ENCODE measurements at places on chromosomes 4 and X. TPM values are rescaled to one million over a fixed set of nuclear protein-coding genes. Genes with fewer than 3 reads are reported as not detected.

DNA sequence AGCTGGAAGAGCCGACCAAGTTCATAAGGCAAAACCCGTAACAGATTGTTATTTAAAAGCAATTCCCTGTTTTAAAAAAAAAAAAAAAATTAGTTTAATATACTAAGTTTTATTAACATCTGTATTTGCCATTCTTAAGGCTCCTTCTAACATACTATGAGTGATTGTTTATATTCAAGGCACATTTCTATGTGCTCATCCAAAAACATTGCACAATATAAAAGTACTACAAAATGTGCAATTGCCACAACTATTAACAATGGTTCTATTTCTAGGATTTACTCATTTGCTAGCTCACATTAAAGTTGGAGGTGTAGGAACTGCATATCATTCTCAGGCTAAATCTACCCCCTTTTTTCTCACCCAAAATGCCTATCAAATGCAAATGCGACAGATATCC lies 46.1 kb downstream of the CNOT6L start:
- no peak overlapping the region for H3K4me3 ChIP-seq
- no peak for DNase-seq
- peaks cover 11% of the 10 kb centered on the region for H3K4me1 ChIP-seq
- H3K36me3 ChIP-seq = peaks cover 54% of the 10 kb centered on the region

- peak overlapping the region; percentile 24 for H3K4me3 ChIP-seq
- no peak for DNase-seq
- no peak overlapping the region for H3K27ac ChIP-seq
- H3K36me3 ChIP-seq = no peaks in the 10 kb centered on the region
- H3K27me3 ChIP-seq = no peaks in the 10 kb centered on the region
Observed at GRCh38 chr4:104424989-104425388, 69.7 kb downstream of the CXXC4 start.

DNA sequence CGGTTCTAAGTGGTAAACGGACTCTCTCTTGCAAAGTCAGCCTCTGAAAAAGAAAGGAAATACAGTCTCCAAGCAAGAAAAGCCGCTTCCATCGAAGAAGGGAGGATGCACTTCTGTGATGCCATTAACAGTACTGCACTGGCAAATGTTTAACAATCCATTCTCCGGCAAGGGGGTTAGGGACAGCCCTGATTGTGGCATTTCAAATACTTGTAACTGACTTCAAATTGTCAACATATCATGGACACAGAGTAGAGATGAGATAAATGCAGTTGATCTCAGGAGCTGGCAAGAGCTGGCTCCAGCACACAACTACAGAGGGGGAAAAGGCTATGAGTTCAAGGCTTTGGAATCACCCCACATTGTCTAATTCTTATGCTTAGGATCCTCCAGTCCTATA lies 146.8 kb downstream of the SLC7A11 start:
- H3K27me3 ChIP-seq = no peaks in the 10 kb centered on the region
- no peak for DNase-seq
- H3K4me3 ChIP-seq = no peak overlapping the region
- no peak overlapping the region for H3K27ac ChIP-seq
- no peaks in the 10 kb centered on the region for H3K4me1 ChIP-seq

- no peak overlapping the region for H3K27ac ChIP-seq
- H3K4me3 ChIP-seq = no peak overlapping the region
- no peaks in the 10 kb centered on the region for H3K27me3 ChIP-seq
- no peaks in the 10 kb centered on the region for H3K36me3 ChIP-seq
Observed at GRCh38 chr4:171067422-171067821, 745.8 kb upstream of the GALNTL6 start.

DNA sequence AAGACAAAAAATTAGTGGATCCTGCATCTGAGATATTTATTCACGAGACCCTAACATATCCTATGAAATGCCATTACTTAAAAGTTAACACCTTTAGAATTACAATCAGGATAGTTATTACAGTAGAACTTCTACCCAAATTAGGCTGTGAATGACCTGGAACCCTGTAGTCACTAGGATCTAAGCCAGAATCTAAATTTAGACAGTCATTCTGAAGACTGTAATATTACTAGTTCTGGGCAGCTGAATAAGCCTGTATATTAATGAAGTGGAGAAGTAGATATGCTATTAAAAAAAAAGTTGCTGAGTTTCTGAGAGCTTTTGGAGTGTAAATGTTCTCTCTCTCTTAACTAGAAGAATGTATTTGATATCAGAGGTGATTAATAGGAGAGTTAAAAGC lies 67.0 kb downstream of the FAM13A start:
- H3K4me1 ChIP-seq = no peaks in the 10 kb centered on the region
- H3K27me3 ChIP-seq = no peaks in the 10 kb centered on the region
- no peak overlapping the region for H3K27ac ChIP-seq
- no peak for DNase-seq
- no peak overlapping the region for H3K4me3 ChIP-seq

- no peaks in the 10 kb centered on the region for H3K36me3 ChIP-seq
- H3K4me3 ChIP-seq = no peak overlapping the region
- no peak for DNase-seq
- H3K4me1 ChIP-seq = no peaks in the 10 kb centered on the region
- H3K27ac ChIP-seq = no peak overlapping the region
- no peaks in the 10 kb centered on the region for H3K27me3 ChIP-seq
Observed at GRCh38 chr4:171266671-171267070, 546.5 kb upstream of the GALNTL6 start.

GRCh38 chr4:27005501-27005900 lies 144.9 kb downstream of the STIM2 start:
- no peaks in the 10 kb centered on the region for H3K27me3 ChIP-seq
- H3K4me1 ChIP-seq = peaks cover 30% of the 10 kb centered on the region
- no peak overlapping the region for H3K4me3 ChIP-seq
- peaks cover 4% of the 10 kb centered on the region for H3K36me3 ChIP-seq
- no peak for DNase-seq
- no peak overlapping the region for H3K27ac ChIP-seq

- no peaks in the 10 kb centered on the region for H3K36me3 ChIP-seq
- no peaks in the 10 kb centered on the region for H3K27me3 ChIP-seq
- no peaks in the 10 kb centered on the region for H3K4me1 ChIP-seq
- H3K4me3 ChIP-seq = peak overlapping the region; percentile 43
- H3K27ac ChIP-seq = peak overlapping the region; percentile 53
Observed at GRCh38 chrX:50643525-50644137, 170.4 kb downstream of the SHROOM4 start.

DNA sequence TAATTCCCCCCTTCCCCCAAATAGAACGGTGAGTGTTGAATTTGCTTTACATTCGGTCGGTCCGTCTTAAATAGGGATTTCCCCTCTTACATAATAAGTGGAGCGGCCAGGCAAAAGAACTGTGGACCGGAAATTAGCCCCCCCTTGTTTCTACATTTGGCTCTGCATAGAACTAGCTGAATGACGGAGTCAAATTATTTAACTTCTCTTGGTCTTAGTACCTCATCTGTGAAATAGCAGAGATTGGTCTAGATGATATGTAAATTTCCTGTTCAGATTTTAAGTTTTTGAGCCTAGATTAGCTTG lies 1.3 kb downstream of the SPATA18 start:
- no peaks in the 10 kb centered on the region for H3K36me3 ChIP-seq
- peak overlapping the region; percentile 29 for H3K27ac ChIP-seq
- H3K4me1 ChIP-seq = peaks cover 12% of the 10 kb centered on the region
- H3K4me3 ChIP-seq = peak overlapping the region; percentile 63
- H3K27me3 ChIP-seq = peaks cover 16% of the 10 kb centered on the region

GRCh38 chr4:7156761-7157488 lies 35.4 kb upstream of the SORCS2 start:
- H3K4me1 ChIP-seq = no peaks in the 10 kb centered on the region
- peaks cover 4% of the 10 kb centered on the region for H3K27me3 ChIP-seq
- H3K36me3 ChIP-seq = no peaks in the 10 kb centered on the region
- H3K27ac ChIP-seq = no peak overlapping the region

- no peaks in the 10 kb centered on the region for H3K36me3 ChIP-seq
- no peak overlapping the region for H3K4me3 ChIP-seq
- no peak overlapping the region for H3K27ac ChIP-seq
- DNase-seq = no peak
- no peaks in the 10 kb centered on the region for H3K27me3 ChIP-seq
Observed at GRCh38 chr4:73718375-73719373, 21.7 kb upstream of the CXCL8 start.

- H3K27ac ChIP-seq = no peak overlapping the region
- H3K27me3 ChIP-seq = no peaks in the 10 kb centered on the region
- H3K36me3 ChIP-seq = no peaks in the 10 kb centered on the region
- H3K4me1 ChIP-seq = no peaks in the 10 kb centered on the region
- DNase-seq = no peak
- H3K4me3 ChIP-seq = no peak overlapping the region
Observed at GRCh38 chrX:4932790-4933189, 1219.3 kb upstream of the PRKX start.

GRCh38 chr4:147840838-147841738 lies 109.2 kb downstream of the ARHGAP10 start:
- DNase-seq = no peak
- no peak overlapping the region for H3K27ac ChIP-seq
- H3K4me1 ChIP-seq = peaks cover 14% of the 10 kb centered on the region
- H3K27me3 ChIP-seq = no peaks in the 10 kb centered on the region

GRCh38 chr4:107858158-107858742 lies 33.5 kb downstream of the SGMS2 start:
- DNase-seq = no peak
- H3K27ac ChIP-seq = no peak overlapping the region
- no peak overlapping the region for H3K4me3 ChIP-seq
- H3K4me1 ChIP-seq = peaks cover 9% of the 10 kb centered on the region

DNA sequence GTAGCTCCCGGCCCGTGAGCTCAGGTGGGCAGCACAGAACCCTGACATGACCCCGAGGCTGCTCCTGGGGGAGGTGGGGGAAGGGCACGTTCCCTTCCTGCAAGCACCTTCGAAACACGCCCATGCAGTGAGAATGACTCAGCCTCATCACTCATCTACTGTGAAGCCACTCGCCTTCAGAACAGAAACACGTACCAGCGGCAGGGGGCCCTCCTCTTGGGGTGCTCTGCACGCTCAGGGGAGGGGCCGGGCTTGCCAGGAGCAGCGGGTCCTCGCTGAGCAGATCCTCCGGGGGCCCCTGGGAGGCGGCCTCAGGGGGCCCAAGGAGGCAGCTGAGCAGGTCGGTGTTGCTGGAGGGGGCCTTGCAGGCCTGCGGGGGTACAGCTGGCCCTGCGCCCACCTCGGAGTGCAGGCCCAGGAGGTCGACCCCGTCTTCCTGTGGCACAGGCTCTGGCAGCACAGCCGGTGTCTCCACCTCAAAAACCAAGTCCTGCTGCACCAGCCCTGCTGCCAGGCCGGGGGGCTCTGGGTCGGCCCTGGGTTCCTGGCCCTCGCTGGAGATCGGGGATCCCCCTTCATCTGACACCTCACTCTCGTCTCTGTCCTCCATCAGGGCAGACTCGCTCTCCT lies 40.9 kb upstream of the CPLX1 start:
- no peaks in the 10 kb centered on the region for H3K4me1 ChIP-seq
- peaks cover 93% of the 10 kb centered on the region for H3K36me3 ChIP-seq
- H3K27ac ChIP-seq = no peak overlapping the region
- no peak for DNase-seq
- H3K27me3 ChIP-seq = no peaks in the 10 kb centered on the region
- H3K4me3 ChIP-seq = no peak overlapping the region

- DNase-seq = no peak
- H3K4me1 ChIP-seq = no peaks in the 10 kb centered on the region
- H3K36me3 ChIP-seq = no peaks in the 10 kb centered on the region
- H3K27ac ChIP-seq = no peak overlapping the region
- H3K4me3 ChIP-seq = no peak overlapping the region
- H3K27me3 ChIP-seq = no peaks in the 10 kb centered on the region
Observed at GRCh38 chr4:19402581-19403065, 849.1 kb upstream of the SLIT2 start.

DNA sequence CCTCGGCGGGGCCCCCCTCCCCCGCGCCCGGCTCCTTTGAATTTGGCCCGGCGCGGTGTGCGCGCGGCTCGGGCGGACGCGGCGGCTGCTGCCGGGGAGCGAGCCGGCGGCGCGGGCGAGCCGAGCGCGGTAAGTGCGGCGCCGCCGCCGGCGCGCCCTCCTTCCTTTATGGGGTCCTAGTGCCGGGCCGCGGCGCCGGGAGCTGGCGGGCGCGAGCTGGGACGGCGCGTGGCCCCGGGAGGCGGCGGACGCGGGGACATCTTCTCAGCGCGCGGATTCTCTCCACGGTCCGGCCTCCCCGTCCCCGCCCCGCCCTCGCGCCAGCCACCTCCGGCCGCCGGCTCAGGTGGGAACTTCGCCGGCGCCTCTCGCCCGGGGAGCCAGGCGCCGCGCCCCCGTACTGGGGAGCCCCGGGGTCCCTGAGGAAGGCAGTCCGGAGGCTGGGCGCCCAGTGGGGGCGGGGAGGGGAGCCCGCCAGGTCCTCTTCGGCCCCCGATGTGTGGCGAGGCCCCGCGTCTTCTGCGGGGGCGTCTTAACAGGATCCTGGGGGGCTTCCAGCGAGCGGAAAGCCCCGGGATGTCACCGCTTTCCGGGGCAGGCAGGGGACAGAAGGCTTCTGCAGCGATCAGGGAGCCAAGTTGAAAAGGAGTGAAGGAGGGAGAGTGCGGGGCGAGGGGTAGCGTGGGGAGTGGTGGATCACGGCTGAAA lies 98.4 kb upstream of the TENM3 start:
- H3K36me3 ChIP-seq = no peaks in the 10 kb centered on the region
- peak overlapping the region; percentile 51 for H3K4me3 ChIP-seq
- peaks cover 76% of the 10 kb centered on the region for H3K27me3 ChIP-seq
- peaks cover 19% of the 10 kb centered on the region for H3K4me1 ChIP-seq
- no peak overlapping the region for H3K27ac ChIP-seq

DNA sequence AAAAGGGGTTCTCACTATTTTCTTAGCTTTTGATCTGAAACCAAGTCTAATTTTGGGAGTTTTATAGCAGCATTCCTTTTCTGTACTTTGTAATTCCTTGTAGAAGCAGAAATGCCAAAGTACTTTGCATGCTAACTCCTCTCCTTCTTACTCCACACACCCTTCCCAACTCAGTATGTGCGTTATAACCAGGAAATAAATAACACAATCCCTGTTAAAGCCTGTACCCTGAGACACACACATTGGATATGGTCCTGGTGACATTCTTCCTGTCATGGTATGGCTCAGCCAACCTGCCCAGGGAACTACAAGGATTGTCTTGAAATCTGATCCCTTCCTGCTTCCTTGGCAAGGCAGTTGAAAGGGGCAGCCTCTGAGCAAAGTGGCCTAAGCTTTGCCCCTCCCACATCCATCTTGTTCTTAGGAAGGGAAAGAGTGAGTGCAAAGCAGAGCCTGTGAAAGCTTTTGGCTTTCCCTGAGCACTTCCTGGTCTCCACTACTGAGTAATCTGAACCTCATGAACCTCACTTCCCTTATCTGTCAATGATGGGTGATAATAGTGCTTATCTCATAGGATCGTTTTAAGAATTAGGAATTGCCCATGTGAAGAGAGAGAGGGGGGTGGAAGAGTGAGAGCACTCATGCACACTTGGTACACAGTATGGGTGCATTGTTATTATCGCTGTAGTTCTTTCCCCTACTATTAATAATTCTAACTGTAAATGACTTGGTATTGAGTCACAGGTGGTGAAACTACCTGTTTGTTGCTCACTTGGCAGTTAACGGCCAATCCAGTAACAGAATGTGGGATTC lies 109.3 kb downstream of the AFF2 start:
- no peaks in the 10 kb centered on the region for H3K36me3 ChIP-seq
- DNase-seq = no peak
- H3K27me3 ChIP-seq = no peaks in the 10 kb centered on the region
- H3K27ac ChIP-seq = no peak overlapping the region

CT45A5 gene
- not detected for total RNA-seq

RELL1 gene
- 33.5 TPM for total RNA-seq

SSX3 gene
- not detected for total RNA-seq

ACE2 gene
- total RNA-seq = 2.6 TPM

ASMT gene
- not detected for total RNA-seq

GASK1B gene
- total RNA-seq = 22.7 TPM
